ENCODE measurements at places on chromosomes 13 and 19.

- no peak for DNase-seq
Measured at GRCh38 chr13:98173431-98174152, 3.5 kb downstream of the RNF113B start.

GRCh38 chr19:1080360-1081161, 13.6 kb downstream of the ARHGAP45 start:
- no peak for DNase-seq

DNA sequence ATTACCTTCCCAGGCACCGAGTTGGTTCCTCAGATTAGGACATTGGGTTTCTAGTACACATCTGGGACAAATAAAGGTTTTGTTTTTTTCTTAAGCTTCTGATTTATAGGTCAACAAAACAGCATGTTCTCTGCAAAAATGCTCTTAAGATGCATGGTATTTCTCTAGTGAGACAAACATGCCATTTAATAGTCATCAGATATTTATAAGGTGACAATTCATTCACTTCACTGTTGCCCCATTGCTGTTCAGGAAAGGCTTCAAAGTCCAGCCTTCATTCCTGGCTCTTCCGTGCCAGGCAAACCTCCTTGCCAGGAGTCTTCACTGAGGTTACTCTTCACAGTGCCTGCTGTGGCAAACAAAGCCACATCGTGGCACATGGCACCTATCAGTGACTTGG, 156.3 kb upstream of the FNDC3A start:
- no peak for DNase-seq

DNA sequence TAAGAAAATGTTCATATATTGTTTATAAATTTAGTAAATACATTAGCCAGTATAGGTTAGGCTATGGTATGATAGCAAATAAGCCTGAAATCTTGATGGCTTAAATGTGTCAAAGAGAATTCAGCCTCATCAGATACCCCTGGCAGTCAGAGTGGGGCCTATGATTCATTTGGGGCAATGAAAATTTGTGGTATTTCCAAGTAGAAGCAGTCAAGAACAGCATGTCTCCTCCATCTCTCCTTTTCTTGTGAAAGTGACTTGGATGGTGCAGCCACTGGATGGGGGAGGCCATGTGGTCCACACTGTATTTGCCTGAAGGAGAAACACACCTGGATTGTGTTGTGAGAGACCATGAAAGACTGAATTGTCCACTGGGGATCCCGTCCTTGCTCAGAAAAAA, 82.7 kb downstream of the DLEU7 start:
- no peak for DNase-seq

DNA sequence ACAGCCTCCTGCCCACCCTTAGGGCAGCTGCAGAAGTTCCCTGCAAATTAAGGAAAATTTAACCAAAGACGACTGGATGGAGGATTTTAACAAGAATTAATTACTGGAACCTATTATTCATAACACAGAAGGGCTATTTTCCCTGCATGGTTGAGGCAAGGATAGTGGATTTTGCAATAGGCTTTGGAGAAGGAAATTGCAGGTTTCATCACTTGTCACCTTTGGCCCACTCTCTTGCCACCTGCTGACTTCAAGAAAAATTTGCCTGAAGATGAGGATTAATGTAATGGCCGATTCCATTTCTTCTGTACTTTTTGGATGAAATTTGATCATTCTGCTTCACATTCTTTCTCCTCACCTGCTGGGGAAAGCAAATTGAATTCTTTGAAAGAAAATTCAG, 261.7 kb downstream of the FGF9 start:
- DNase-seq: no peak

- no peak for DNase-seq
Measured at GRCh38 chr13:110991991-110992508, 77.2 kb upstream of the ANKRD10 start.

DNA sequence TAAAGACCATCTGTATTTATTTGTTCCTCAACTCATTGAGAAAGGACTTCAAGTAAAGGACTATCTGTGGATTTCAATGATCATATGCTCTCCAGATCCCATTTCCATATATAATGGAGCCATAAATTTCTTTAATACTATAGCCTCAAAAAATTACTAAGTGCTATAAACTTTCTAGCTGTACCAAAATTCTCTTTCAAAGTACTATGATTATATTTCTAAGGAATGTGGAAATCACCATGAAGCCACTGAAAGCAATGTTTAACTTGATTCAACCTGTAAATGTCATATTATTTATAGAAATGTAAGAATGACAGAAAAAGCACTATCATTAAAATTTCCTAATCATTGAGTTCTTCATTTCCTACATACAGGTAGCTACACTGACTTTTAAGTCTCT, 20.7 kb downstream of the TBC1D4 start:
- no peak for DNase-seq

GRCh38 chr13:61777271-61777670, 361.6 kb upstream of the PCDH20 start:
- DNase-seq: no peak

- DNase-seq: no peak
Measured at GRCh38 chr13:33340631-33341030, 55.1 kb upstream of the STARD13 start.

DNA sequence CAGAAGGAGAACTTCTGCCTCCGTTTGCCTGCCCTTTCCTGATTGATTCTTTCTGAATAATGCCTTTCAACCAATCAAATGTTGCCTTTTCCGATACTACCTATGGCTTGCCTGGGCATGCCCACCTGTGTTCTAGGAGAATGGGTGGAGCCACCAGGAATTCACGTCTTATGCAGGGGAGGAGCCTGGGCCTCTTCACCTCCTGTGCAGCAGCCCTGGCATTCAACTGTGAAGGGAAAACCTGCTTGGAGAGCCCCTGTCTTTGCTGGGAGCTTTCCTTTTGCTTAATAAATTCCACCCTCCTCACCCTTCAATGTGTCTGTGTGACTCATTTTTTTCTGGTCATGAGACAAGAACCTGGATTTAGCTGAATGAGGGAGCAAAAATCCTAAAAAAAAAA, 730.7 kb downstream of the UQCRFS1 start:
- no peak for DNase-seq

Measured in stimulated activated effector memory CD8-positive, alpha-beta T cell treated with anti-CD3 and anti-CD28 coated beads, Interleukin-12 subunit alpha, Interleukin-12 subunit beta, amount 100 ng/mL, for 72 hours (primary cell).